SK-N-DZ (cell line): ENCODE measurements at places on chromosomes 1 and 21.
A peak's percentile ranks its signal among the peaks of the same experiment; 100 is the strongest.

- no peak for DNase-seq
Measured at GRCh38 chr1:194076646-194077045, 890.2 kb upstream of the B3GALT2 start.

DNA sequence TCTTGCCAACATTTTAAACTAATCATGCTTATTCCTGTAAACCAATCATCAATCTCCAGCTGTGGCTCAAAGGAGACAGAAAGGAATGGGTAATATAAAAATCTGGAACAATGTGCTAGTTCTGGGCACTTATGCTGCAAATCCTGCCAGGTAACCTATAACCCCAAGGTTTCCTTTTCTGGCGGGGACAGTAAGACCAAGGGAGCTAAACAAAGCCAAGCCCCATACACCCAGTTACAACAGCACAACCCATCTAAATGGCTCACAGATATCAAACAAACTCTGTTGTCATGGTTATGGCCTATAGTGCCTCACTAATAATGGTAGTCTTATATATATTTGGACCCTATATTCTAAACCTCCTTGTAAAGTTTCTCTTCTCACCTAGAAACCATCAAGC is 36.9 kb upstream of the CTBS start:
- no peak for DNase-seq

DNA sequence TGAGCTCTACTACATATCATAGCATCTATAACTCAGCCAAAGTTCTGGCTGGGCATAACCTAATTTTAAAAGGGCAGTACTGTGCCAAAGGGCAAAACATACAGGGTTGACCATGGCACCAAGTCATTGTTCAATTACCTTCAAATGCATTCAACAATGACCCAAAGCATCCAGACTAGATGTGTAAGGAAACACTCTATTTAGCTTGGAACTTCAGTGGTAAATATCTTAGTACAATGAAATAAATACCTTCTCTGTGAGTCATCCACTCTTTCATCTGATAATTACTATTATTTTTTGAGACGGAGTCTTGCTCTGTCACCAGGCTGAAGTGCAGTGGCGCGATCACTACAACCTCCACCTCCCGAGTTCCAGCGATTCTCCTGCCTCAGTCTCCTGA is 70.0 kb downstream of the NVL start:
- no peak for DNase-seq

GRCh38 chr1:23558140-23558871 is 995 bp downstream of the ID3 start:
- DNase-seq = peak; percentile 74

DNA sequence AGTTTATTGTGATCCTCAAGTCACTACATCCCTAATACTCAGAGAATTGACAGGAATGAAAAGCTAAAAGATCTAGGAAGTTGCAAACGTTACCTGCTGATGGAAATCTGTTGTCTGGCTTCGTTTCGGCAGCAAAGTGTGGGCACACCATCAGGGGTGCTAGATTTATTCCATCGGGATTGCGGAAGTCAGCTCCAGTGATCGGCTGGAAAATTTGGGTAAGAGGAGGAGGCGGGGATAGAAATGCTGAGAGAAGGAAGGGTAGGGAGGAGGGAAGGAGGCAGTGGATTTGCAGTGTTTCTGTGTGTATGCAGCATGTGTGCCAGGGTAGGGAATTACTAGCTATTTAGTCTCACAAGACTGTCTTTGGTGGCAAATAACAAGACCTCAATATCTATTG is at the start of gene CTSK:
CTSK (minus strand) TSS at position 140 of the 400 bp plus-strand sequence. CDS start 1,455 bp downstream, outside the sequence.
- DNase-seq = no peak

GRCh38 chr1:156767879-156768604 is 707 bp downstream of the PRCC start:
- no peak for DNase-seq

DNA sequence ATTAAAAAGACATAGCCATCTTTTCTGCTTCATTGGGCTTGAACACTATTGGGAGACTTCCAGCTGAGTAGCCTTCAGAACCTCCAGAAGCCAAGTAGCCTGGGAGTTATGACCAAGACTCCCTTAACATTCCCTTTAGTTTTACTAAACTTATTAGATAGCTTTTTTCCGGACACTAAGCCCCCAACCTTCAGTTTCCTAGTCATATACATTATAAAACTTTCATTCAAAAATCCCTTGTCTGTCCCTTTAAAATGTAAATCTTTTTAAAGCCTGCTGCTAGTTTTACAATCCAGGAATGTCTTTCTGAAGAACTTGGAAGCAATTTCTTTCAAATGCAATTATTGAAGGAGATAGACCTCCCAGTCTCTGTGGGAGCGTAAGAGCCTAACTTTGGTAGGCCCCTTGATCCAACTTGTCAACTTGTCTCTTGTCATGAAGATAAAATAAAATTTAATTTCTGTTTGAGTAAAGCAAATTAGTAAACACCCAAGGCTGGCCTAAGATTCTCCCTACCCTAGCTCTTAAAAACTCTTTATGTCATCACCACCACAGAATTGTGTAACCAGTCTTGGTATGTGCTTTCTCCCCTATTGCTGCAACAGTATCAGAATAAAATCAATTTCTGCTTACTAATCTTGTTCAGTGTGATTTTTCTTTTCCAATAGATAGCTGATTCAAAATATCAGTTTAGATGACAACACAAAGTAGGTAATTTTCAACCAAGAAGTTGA is 796.2 kb downstream of the PLA2G4A start:
- no peak for DNase-seq

DNA sequence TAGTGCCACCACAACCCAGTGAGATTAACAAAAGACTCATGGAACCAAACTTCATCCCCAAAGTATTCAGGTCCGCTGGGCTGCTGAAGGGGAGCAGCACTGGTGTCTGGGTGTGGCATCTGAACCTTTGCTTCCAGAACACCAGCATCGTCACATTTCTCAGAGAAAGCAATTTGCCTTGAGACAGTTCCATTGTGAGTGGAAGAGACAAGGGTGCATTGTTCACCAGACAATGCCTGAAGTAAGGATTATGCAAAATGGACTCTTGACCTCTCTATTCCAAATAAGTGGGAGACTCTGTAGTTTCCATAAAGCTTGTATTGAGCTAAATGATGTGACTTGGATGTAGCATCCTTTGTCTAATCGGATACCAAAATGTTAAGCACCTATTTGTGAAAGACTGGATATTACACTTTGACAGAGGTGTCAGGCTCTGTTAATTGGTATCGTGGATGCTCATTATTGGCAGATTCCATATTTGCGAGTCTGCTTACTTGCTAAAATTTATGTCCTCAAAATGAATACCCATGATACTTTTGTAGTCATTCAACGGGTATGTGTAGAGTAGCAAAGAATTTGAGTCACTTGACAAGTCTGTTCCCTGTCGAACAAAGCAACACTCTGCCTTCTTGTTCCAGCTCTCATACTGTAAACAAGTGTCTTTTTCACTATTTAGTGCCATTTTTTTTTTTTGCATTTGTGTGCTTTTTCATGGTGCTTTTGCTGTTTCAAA is 75.6 kb downstream of the MRPS6 start:
- DNase-seq = no peak

DNA sequence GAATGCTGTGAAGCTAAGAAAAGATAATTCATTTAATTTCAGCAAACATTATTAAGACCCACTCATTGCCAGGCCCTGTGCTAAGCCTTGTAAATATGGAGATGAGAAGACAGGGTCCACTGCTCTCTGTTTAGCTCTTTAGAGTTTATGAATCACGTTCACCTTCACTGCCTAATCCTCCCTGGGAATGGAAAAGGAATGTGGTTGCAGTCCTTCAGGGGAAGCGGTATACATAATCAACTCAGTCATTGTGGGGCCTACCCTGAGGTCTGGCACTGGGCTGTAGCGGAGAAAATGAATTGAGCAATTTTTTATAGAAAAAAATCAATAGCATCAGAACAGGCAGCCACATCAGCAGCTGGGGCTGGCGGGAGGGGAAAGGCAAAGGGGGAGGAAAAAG is 412.1 kb upstream of the NFIA start:
- DNase-seq = no peak

DNA sequence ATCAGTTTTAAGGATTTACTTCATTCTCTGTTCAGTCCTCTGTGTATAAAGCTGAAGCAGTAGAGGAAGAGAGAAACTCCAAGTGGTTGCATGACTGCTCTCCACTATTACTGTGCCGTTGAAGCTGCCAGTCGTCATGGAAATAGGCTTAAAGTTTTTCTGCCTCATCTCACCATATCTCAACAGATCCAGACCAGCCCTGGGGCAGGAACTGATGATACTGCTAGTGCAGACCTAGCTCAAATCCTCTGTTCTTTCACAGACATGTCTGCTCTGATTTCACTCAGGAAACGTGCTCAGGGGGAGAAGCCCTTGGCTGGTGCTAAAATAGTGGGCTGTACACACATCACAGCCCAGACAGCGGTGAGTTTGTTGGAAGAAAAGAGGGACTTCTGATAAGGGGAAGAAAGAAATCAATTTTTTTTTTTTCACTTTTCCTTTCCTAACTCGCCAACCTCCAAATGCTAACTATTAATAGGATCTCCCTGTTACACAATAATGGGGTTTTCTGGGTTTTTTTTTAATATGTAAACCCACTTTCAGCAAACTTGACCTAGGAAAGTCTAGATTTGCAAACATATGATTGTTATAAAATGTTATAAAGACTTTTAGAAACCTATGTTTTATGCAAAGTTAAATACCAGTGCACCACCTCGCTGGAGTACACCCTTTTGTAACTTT is 22.2 kb upstream of the STRIP1 start:
- DNase-seq = no peak
